ENCODE measurements at places on chromosomes 2 and 18.

DNA sequence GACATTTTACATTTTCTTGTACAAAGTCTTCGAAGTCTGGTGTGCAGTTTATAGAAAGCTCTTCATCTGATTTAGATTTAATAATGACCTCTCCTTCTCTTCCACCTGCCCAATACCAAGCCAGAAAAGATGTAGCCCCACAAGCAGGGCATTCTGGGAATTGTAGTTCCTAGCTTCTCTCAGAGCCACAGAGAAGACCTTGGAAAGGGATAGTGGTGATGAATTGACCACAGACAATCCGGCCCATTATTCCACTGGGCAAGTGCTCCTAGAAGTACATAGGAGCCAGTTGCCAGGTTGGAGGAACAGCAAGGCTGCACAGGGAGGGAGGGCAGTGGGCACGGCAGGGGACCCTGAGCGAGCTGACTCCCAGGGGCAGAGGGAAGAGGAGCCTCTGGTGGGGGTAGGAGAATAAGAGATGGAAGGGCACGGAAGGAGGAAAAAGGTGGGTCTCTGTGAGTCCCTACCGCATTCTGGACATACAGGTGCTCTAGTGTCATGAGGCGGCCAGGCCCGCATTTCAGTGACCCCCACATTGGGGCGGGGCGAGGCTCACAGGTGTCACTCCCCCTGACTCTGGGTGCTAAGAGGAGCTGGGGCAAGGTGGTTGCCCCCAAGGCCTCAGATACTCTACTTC is 152.5 kb upstream of the HAAO start:
- DNase-seq, result no peak

GRCh38 chr2:182426082-182426917 is 536 bp downstream of the PDE1A start:
- no peak for DNase-seq

DNA sequence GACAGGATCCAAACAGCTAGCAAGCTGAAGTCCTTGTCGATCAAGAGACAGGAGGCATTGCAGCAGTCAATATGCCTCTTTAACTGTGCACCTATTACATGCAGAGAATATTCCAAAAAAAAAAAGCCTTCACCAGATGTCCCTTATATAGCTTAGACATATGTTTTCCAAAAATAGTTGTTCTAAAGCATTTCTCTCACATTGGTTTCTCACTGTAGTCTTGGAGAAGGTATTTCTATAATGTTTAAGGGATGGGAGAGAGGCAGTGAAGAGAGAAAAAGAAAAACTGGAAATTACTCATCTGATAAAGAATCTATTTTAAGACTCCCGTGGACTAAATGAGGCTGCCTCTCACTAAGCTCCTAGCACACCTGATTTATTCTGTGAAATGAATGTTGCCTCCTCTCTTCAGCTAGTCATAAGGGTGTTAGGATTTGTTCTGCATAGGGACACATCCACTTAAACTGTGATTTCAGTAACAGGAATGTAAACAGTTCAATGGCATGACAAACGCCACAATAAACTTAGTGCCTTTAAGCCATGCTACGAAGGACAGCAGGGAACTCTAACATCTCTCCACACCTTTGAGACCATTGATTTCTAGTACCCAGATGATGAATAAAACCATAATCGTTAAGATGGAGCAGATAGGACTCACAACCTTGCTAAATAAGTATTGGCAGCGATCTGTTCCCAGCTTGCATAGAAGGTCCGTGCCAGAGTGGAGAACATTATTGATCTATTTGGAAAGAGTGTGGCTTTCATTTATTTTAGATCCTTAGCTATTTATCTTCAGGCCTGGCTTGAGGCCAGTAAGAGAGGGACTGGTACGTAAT is 98.6 kb upstream of the NCK2 start:
- DNase-seq, result no peak

DNA sequence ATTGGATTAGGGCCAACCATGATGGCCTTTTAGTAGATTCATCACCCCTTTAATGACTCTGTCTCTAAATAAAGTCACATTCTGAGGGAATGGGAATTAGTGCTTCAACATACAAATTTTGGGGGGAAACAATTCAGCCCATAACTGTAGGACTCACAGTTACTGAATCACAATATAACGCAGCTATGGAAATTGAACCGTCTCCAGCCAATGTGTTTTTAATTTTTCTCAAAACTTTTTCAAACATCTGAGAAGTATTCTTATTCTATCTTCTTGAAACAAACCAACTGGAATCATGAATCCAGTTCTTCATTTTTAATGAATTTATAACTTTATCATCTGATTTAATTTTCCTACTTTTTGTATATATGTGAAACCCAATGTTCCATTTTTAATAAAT is 373.1 kb upstream of the SYT4 start:
- DNase-seq, result no peak

Data from HL-60 (cell line).